ENCODE measurements at places on chromosomes 1 and 21. TPM values are rescaled to one million over a fixed set of nuclear protein-coding genes. Genes with fewer than 3 reads are reported as not detected.

Gene CYP4X1
- 11.2 TPM for total RNA-seq

DNA sequence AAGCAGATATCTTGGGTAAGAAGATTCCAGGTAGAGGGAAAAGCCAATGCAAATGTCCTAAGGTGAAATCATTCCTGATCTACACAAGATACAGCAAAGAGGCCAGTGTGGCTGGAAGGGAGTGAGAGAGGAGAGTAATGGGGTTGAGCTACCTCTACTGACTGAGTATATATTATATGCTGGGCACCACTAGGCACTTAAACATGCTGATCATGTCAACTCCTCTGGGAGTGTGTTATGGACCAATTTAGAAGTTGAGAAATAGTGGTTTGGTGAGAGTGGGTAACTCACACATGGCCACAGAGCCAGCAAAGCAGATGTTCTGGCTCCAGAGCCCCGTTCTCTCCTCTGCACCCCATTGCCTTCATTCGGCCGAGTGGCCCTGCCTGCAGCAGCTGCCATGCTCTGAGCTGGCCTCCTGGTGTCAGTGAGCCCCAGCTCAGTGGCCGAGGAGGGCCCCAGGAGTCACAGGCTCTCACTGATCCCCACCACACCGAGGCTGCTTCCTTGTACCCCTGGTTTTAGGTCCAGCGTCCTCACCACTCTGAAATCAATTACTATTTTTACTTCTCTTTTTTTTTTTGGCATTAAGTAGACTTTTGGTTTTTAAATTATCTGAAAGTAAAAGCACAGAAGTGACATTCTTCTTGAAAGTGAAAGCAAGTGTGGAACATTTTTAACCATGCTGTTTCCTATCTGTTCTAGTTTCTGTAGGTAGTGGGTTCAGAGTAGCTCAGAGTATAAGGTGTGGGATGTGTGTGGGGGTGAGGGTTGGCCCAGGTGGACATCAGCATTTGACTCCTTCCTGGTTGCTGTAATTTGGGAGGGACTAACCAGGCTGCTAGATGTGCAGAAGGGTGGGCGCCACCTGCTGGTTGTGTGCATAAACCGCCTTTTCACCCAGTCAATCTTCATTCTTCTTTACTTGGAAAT lies 45.8 kb upstream of the CRNN start:
- no peak overlapping the region for H3K27ac ChIP-seq
- no peaks in the 10 kb centered on the region for H3K27me3 ChIP-seq
- no peak overlapping the region for H3K4me3 ChIP-seq
- peaks cover 9% of the 10 kb centered on the region for H3K4me1 ChIP-seq

Gene DISP3
- not detected for total RNA-seq

DNA sequence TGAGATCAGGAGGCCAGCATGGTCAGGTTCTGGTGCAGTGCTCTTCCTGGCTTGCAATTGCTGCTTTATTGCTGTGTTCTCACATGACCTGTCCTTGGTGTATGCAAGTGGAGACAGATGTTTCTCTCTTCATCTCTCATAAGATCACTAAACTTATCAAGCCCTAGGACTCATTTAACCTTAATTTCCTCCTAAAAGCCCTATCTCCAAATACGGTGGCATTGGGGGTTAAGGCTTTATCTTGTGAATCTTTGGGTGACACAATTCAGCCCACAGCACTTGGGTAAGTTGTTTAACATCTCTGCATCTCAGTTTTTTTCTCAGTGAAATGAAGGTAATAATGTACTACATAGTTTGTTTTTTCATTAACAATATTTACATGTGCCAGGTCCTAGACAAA lies 152.4 kb downstream of the RWDD3 start:
- no peak overlapping the region for H3K27ac ChIP-seq
- no peak overlapping the region for H3K4me3 ChIP-seq
- H3K36me3 ChIP-seq, result no peaks in the 10 kb centered on the region

All from esophagus muscularis mucosa (tissue), 4 donors.